ENCODE measurements at places on chromosomes 16 and 17.
A peak's percentile ranks its signal among the peaks of the same experiment; 100 is the strongest.

DNA sequence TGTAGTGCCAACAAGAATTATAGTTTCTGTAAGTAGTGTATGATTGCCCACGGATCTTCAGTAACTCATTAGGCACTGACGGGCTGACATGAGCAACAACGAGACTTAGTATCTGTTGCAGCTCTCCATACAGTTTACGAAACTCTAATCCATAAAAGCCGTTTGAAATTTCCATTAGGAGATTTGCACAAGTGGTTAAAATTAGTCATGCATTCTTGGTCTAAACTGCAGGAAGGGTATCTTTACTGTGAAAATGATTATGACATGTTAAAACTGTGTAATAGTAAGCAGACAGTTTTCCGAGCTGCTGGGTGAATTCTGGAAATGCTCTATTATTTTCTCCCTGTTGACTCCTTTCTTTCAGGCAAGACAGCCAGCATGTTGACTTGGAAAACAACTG lies 605.0 kb downstream of the WWOX start:
- DNase-seq: no peak

DNA sequence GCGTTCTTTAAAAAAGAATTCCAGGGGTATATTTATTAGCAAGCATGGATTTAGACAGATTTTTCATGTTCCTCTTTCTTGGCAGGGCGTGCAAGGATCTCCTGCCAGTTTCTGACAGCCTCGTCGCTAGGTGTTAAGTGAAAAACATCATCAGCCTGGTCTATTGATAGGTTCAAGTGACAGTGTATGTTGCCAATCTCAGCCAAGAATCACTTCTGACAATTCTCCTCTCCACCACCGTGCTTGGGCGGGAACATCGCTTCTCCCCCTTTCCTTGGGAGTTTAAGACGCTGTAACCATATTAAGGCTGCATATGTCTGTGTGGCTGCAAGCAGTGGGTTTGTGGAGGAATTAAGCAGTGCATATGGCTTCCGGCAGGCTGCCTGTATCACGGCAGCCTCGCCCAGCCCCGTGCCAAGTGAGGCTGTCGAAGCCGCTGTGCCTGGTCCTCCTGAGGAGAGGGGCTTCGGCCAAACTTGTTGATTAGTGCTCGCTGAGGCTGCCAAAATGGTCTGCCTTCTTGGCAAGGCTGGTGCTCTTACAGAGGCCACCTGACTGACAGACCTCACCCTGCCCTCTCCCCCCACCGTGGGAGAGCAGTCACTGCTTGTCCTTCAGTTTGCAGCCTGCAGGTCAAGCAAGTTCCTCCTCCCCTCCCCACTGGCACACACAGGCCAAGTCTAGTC lies 132.2 kb upstream of the MPHOSPH6 start:
- DNase-seq: no peak

DNA sequence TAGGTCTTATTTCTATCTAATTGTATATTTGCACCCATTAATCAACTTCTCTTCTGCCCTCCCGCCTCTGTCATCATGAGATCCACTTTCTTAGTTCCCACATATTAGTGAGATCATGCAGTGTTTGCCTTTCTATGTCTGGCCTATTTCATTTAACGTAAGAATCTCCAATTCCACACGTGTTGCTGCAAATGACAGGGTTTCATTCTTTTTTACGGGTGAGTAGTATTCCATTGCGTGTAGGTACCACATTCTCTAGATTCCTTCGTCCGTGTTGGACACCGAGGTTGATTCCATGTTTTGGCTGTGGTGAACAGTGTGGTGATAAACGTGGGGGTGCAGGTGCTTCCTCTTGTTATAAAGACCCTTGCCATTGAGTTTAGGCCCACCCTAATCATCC lies 64.7 kb upstream of the GSE1 start:
- DNase-seq: no peak

GRCh38 chr17:20210180-20210579 lies 201.0 kb downstream of the SPECC1 start:
- DNase-seq: no peak

- no peak for DNase-seq
Observed at GRCh38 chr17:47807421-47807820, 14.2 kb downstream of the OSBPL7 start.

DNA sequence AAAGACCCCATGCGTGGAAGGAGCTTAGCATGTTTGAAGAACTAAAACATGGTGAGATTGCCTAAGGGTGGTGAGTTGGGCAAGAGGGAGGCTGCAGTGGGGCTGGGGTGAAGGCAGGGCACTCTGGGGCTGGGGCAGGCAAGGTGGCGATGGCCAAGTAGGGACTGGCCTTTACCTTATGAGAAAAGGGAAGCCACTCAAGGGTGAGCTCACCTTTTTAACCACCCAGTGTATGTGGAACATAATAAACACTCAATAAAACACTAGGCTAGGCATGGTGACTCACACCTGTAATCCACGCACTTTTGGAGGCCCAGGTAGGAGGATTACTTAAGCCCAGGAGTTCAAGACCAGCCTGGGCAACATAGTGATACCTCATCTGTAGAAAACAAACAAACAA lies 37.7 kb downstream of the LYRM9 start:
- DNase-seq: no peak

DNA sequence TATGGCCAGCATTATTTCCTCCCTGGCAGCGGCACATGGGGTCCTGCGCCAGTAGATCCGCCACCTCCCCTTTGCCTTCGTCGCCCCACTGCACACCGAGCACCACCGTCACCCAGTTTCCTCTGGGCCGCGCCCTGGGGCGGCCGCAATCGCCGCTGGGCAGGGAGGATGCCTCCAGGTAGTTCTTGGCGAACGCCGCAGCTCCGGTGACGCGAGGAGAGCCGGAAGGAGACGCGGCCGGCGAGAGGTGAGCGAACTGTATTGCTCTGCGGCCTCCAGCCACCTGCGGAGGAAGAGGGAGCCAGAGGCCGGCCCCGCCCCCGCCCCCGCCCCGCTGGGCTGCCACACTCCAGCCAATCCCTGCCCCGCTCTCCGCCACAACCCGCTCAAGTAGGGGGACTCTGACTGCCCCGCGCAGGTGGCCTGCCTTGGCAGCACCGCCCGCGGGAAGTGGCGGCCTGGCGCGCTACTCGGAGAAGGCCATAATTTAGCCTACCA lies 11.8 kb upstream of the SLFN13 start:
- peak; percentile 80 for DNase-seq

DNA sequence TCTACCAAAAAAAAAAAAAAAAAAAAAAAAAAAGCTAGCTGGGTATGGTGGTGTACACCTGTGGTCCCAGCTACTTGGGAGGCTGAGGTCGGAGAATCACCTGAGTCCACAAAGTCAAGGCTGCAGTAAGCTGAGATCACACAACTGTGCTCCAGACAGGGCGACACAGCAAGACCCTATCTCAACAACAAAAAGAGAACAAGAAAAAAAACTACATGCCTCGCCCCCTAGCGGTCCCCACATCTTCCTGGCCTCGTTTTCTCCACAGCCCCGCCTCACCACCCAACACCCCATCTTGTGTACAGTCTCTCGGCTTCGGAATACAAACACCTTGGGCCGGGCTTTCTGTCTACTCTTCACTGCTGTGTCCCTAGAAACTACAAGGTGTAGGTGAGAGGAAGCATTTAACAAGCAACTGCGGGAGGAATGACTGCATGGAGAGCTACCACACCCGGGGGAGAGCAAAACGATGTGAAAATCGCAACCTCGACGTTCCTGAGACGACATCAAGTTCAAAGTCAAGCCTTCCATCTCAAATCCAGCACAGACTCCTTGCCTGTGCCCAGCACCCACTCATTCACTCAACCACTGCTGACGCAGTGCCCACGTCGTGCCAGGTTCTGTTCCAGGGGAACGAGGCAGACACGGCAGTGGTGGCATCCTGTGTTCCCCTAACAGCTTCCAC lies 9.0 kb downstream of the NTAN1 start:
- DNase-seq: no peak

DNA sequence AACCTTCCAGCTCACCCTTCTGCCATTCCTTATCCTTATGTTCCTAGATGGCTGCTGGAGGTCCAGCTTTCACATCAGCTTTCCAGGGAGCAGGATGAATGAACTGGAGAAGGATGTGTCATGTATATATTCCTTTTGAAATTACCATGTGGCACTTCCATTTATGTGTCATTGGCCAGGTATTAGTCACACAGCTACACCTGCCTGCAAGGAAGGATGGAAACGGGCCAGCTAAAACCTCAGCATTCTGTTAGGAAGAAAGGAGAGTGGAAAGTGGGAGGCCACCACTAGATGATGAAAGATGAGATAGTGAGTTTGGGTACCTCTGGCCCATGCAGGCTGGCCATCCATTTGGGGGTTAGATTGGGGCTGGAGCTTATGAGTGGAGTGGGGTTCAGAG lies 67.5 kb downstream of the KSR1 start:
- no peak for DNase-seq

DNA sequence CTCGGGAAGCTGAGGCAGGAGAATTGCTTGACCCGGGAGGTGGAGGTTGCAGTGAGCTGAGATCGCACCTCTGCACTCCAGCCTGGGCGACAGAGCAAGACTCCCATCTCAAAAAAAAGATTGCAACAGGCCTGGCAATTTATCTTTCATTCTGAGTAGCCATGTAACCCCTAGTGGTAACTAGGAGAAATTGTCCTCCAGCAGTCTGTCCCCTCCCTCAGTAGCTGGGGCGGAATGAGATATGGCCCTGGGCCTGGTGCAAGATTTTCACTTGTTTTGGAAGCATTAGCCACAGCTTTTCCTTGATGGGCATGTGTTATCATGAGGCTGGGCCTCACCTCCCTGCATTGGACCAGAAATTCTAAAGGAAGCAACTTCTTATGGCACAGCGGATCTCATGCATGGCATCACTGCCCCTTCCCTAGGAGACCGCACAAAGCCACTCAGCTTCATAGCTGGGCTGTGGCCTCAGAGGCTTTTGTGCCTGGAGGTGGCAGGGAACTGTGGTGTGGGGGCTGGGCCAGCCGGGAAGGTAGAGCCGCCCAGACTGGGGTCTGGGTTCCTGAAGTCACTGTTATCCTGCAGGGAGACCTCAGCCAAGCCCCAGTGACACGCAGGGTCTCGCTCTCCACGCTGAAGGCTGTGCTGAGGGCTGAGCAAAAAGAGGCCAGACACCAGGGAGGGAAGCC lies 13.4 kb downstream of the NATD1 start:
- no peak for DNase-seq

GRCh38 chr17:78842881-78843565 lies 2.4 kb upstream of the USP36 start:
- peak; percentile 74 for DNase-seq

DNA sequence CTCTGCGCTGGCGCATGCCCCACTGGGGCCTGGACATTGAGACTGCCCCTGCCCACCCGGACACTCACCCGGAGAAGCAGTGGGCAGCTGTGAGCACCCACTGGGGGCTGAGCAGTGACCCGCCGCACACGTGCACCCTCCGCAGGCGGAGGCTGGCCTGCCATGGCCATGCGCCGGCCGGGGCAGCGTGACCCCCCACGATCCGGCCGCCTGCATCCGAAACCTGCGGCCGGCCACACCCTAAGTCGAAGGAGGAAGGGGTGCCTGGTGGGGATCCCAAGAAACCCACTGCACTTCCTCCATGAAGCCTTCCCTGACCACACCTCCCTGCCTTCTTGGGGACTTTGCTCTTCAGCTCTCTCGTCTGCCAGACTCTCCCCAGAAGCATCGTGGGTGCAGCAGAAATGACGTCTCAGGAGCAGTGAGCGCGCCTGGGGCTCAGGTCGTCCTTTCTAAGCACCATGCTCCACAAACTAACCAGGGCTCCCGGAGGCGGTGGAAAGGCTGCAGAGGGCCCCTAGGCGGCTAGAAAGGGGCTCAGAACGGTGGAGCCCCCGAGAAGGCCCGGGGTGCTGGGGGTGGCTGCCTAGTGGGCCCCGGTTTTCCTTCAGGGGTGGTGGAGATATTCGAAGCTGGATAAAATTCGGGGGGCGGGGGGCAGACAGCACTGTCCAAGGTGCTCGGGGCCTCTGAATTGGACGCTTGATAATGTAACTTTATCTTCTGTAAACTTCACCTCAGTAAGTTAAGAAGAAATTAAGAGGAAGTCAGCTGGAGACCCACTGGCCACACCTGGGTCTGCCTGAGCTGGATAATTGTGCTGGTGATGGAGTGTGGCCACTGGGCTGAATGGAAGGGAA lies 1.5 kb downstream of the TPSG1 start:
- DNase-seq: no peak

GRCh38 chr16:58511933-58512815 lies 3.1 kb upstream of the SETD6 start:
- DNase-seq: peak; percentile 75

DNA sequence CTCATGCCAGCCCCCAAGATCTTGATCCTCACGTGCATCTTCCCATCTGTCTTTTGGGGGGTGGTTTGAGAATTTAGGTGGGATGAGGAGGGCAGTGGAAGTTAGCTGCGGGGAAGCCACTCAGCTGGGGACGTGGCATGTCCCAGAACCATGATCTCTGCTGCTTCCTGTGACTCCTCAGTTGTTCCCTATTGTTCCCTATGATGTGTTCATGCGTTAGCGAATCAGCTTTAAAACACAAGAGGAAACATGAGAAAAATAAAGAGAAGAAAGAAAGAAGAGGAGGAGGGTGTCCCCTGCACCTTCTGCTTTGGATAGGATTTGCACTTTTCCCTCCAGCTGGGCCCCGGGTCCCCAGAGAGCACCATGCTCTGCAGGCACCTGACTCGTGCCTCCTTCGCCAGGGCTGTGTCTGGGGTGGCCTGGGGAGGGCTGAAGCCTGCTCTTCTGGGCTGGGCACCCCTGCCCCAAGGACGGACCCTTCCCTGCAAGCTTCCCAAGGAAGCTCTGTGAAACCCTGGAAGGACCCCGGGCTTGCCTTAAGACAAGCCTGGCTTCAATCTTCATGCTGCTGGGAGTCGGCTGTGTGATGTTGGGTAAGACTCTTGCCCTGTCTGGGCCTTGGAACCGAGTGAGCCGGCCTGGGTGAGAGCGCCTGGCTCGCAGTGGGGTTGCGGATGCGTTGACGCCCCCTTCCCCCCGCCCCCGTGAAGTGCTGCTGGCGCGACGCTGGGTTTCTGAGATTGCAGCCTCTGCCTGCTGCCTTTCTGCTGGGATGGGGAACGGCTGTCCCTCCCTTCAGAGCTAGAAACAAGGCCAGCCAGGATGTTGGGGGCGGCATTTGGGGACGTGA lies 62.8 kb upstream of the CIBAR2 start:
- no peak for DNase-seq

- DNase-seq: no peak
Observed at GRCh38 chr17:38912221-38912813, 13.1 kb upstream of the LASP1NB start.

DNA sequence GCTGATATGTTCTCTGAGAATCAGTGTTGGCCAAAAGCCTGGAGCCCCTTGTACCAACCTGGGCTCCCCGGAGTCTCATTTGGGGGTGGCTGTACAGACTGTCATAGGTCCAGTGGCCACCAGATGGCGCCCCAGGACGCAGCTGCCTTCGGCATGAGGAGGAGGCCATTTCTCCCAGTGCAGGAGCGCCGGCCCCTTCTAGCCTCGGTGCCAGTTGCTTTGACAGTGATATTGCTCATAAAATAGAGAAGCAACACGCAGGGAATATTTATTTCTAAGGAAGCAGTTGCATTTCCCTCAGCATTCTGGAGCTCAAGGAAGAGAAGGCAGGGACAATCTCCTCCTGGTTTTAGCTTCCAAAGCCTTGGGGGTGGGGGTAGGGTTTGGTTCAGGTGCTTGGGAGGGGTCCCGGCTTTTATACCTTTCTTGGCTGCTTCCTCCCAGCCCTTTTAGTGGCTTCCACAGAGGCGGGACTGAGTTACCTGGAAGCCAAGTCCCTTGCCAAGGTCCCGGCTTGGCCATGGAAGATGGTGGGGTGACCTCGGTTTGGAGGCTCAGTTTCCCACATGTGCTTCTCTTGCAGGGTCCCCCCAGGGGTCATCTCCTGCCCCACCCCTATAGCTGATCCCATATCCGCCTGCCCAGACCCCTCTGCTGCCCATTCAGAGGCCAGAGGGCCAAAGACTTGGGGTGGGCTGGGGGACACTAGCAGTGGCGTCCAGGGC lies 117.8 kb upstream of the CDC42EP4 start:
- DNase-seq: peak; percentile 77
